ENCODE measurements at places on chromosomes 4 and X.

DNA sequence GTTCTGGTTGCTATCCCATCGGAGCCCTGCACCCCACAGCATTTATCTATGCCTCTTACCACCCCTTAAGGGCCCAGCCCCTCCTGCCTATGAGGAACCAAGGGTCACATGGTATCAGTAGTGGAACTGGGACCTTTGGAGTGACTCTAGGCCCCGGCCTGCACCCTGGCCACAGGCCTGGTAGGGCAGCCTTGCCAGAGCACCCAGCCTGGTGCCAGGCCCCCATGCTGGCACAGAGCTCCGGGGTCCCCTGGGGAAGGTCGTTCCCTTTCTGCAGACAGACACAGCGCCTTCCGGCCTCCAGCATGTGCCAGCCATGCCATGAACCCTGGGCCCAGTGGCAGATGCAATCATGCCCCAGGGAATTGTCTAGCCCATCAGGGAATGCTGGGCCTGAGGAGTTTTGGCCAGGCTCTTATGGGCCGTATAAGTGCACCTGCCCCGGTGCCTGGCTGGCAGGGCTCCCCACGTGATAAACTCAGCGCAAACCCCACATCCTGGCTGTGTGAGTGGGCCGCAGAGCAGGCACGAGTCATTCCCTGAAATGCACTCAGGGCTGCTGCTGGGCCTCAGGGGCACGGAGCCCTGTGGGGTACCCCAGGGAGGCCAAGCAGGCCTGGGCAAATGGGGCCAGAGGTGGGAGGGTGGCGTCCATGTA lies 19.8 kb upstream of the ADD1 start:
- H3K4me3 ChIP-seq = no peak overlapping the region
- H3K27me3 ChIP-seq = no peaks in the 10 kb centered on the region
- H3K36me3 ChIP-seq = peaks cover 78% of the 10 kb centered on the region

GRCh38 chr4:14841801-14842768 lies 160.2 kb upstream of the CPEB2 start:
- no peaks in the 10 kb centered on the region for H3K36me3 ChIP-seq
- H3K4me1 ChIP-seq = no peaks in the 10 kb centered on the region
- peak overlapping the region; percentile 62 for H3K27ac ChIP-seq
- no peak overlapping the region for H3K4me3 ChIP-seq

- H3K4me1 ChIP-seq = no peaks in the 10 kb centered on the region
- H3K36me3 ChIP-seq = peaks cover 49% of the 10 kb centered on the region
- no peak for DNase-seq
- no peak overlapping the region for H3K27ac ChIP-seq
- H3K4me3 ChIP-seq = no peak overlapping the region
- no peaks in the 10 kb centered on the region for H3K27me3 ChIP-seq
Observed at GRCh38 chrX:77510007-77510406, 62.8 kb downstream of the FGF16 start.

DNA sequence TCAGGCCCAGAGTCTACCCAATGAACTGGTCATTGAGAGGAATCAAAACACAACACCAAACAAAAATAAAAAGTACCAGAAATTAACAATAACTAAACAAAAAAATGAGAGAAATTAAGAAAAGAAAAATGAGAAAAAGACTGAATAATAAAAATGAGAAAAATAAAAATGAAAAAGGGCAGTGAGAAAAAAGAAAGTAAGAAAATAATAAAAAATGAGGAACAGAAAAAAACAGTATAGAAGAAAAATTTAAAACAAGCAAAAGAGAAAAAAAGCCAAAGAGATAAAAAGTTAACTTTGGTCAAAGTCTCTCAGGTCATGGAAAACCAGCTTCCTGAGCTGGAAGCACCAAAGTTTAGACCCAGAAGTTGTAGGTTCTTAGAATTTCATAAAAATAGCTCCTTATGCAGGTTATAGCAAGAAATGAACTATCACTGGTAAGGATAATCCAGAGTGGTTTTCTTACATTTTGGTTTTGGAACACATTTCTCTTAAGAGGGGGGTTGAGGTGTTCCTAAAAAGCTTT lies 51.0 kb upstream of the WDR17 start:
- H3K27me3 ChIP-seq = no peaks in the 10 kb centered on the region
- H3K4me3 ChIP-seq = no peak overlapping the region
- H3K27ac ChIP-seq = no peak overlapping the region
- H3K36me3 ChIP-seq = no peaks in the 10 kb centered on the region
- H3K4me1 ChIP-seq = no peaks in the 10 kb centered on the region

DNA sequence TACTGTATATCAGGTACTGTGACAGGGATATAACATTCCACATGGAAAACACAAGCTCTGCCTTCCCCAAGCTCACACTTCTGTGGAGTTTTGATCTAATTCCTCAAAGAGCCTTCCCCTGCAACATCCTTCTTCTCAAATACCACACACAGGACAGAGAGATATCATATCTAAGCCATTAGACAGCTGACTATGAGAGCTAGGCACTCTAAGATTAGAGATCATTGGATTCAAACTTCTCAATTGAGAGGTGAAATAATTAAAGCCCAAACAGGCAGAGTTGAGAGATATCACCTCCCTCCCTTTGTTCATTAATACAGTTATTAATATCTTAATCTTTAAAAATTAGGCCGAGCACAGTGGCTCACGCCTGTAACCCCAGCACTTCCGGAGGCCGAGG lies 25.0 kb downstream of the TEC start:
- no peaks in the 10 kb centered on the region for H3K36me3 ChIP-seq
- H3K4me1 ChIP-seq = no peaks in the 10 kb centered on the region
- H3K4me3 ChIP-seq = no peak overlapping the region
- H3K27ac ChIP-seq = no peak overlapping the region
- no peak for DNase-seq

GRCh38 chr4:61517144-61517543 lies 317.0 kb downstream of the ADGRL3 start:
- DNase-seq = no peak
- H3K4me1 ChIP-seq = no peaks in the 10 kb centered on the region
- no peak overlapping the region for H3K27ac ChIP-seq
- H3K36me3 ChIP-seq = no peaks in the 10 kb centered on the region

DNA sequence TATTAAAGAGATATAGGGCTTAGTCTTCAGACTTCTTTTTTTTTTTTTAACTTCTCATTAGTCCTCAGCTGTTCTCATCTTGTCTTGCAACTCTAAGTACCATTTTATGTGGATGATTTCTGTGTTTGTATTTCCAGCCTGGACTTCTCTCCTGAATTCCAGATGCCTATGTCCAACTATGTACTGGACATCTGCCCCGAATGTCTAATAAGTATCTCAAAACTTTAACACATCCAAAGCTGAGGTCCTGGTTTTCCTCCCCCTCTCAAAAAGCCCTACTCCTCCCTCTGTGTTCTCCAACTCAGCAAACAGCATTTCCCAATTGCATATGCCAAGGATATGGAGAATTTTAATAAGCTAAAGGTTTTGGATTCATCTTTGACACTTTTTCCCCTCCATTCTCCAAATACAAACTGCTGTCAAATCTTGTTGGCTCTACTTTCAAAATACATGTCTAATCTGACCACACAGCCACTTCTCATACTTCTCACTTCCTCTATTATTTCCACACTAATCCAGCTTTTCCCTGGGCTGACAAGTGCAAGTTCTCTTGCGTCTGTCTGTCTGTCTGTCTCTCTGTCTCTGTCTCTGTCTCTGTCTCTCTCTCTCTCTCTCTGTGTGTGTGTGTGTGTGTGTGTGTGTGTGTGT lies 79.8 kb downstream of the CLCN5 start:
- no peak overlapping the region for H3K27ac ChIP-seq
- no peaks in the 10 kb centered on the region for H3K27me3 ChIP-seq
- H3K36me3 ChIP-seq = no peaks in the 10 kb centered on the region
- no peaks in the 10 kb centered on the region for H3K4me1 ChIP-seq

- no peak overlapping the region for H3K4me3 ChIP-seq
- DNase-seq = no peak
- no peaks in the 10 kb centered on the region for H3K27me3 ChIP-seq
- H3K4me1 ChIP-seq = no peaks in the 10 kb centered on the region
Observed at GRCh38 chr4:110907801-110908313, 285.0 kb upstream of the PITX2 start.

DNA sequence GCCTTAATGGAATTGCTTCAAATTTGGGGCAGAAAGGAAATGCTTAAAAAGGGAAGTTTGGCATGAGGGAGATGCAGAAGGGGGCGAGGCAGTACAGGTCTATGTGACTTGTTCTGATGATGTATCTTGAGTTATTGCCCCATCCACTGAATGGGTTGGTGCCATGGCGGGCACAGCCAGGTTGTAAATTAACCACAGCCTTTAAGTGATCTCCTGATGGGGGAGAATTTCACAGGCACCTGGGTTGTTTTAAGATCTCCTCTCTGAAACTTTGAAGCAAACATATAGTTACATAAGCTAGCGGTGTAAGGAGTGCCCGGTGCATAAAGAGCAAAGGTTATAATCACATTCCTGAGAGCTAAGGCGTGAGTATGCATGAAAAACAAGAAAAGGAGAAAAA lies 37.0 kb downstream of the NPY5R start:
- H3K4me3 ChIP-seq = no peak overlapping the region
- H3K27ac ChIP-seq = no peak overlapping the region
- H3K36me3 ChIP-seq = no peaks in the 10 kb centered on the region
- no peaks in the 10 kb centered on the region for H3K27me3 ChIP-seq
- no peaks in the 10 kb centered on the region for H3K4me1 ChIP-seq
